AG09319 (cell line): ENCODE measurements at places on chromosomes 7 and 10.
A peak's percentile ranks its signal among the peaks of the same experiment; 100 is the strongest.

GRCh38 chr10:63627396-63627795 is 106.2 kb downstream of the REEP3 start:
- DNase-seq: no peak

DNA sequence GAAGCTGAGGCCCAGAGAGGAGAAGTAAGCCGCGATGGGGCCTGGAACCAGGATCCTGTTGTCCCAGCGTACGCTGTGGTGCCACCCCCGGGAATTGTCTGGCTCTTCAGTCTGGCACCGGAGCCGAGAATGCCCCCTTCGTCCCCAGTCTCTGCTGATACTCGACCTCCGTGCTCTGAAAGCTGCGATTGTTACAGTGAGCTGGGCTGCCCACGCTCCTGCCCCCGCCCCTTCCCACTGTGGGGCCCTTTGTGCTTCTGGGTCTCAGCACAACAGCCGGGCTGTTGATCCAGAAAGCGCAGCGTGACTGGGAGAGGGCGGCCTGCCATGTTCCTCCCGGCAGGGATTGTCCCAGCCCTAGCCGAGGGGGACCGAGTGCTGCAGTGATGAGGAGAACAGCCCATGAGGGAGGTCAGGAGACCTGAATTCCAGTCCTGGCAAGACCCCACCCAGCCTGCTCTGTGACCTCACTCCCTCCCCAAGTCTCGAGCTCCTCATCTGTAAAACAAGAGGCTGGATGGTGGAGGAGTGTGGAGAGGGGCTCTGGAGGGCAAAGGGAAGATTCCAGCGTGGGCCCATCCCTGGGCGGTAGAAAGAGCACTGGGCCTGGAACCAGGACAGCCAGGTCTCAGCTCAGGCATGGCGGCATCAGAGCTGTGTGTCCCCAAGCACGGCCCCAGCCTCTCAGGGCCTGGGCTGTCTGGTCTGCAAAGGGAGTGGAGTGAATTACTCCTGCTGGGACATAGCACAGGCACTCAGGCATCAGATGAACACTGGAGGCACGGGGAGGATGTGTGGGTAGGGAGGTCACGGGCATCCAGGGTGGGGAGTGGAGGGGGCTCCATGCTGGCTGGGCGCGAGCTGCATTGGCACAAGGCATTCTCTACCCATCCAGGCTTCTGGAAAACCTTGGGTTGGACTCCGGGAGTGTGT is 43.6 kb downstream of the TSPAN15 start:
- no peak for DNase-seq

GRCh38 chr10:118818621-118819221 is 64.0 kb upstream of the CACUL1 start:
- no peak for DNase-seq

DNA sequence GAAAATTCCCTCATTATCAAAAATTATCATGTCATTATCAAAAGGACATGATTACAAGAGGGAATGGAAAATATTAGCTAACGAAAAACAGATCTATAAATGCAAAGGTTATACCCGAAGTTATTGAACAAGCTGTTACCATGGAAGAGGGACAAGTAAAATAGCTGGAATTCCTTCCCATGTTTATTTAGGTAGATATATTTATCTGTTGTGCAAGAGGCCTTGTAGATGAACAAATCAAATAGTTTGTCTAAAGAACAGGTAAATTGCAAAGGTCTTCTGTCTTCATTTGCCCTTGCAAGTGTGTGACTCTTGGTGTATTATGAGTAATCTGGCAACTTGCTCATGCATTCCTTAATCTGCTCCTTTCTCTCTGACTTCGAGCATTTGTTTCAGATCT is 1170.9 kb downstream of the SORCS1 start:
- no peak for DNase-seq

DNA sequence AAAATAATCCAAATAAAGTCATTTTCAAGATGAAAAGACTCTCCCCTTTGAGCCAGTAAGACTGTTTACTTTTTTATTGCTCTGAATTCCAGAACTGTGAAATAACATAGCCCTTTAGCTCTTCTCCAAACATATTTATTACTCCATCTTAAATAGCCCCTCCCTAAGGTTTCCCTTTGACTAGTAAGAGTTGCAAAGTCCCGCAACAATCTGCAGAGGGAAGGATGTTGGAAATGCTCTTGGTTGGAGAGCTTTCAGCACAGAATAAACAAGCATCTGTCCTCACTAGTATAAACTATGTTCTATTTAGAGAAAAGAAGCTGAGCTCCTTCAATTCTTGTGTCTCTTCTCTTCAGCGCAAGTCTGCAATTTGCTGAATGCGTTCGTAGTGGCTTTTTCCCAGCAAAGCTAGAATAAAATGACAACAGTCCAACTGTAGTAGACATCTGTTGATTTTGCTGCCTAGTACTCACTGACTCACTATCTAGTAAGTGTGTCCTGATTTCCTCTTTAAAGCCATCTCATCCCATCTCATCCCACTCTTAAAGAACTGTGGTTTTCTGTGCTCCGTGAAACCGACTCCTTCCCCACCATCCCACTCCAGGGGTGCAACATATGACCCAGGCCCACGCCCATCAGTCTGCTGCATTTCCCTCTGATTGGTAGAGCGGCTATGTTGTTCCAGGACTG is 104.0 kb downstream of the FAM107B start:
- DNase-seq: peak; percentile 54

- no peak for DNase-seq
These were observed 36.1 kb downstream of the LRRN3 start for GRCh38 chr7:111126987-111127386.

- DNase-seq: no peak
These were observed 1.5 kb downstream of the PLEKHA8 start for GRCh38 chr7:30029696-30030095.

- no peak for DNase-seq
These were observed 229.1 kb downstream of the PLXNA4 start for GRCh38 chr7:132347123-132347522.

GRCh38 chr7:64183126-64183742 is 23.8 kb upstream of the ZNF735 start:
- DNase-seq: no peak

DNA sequence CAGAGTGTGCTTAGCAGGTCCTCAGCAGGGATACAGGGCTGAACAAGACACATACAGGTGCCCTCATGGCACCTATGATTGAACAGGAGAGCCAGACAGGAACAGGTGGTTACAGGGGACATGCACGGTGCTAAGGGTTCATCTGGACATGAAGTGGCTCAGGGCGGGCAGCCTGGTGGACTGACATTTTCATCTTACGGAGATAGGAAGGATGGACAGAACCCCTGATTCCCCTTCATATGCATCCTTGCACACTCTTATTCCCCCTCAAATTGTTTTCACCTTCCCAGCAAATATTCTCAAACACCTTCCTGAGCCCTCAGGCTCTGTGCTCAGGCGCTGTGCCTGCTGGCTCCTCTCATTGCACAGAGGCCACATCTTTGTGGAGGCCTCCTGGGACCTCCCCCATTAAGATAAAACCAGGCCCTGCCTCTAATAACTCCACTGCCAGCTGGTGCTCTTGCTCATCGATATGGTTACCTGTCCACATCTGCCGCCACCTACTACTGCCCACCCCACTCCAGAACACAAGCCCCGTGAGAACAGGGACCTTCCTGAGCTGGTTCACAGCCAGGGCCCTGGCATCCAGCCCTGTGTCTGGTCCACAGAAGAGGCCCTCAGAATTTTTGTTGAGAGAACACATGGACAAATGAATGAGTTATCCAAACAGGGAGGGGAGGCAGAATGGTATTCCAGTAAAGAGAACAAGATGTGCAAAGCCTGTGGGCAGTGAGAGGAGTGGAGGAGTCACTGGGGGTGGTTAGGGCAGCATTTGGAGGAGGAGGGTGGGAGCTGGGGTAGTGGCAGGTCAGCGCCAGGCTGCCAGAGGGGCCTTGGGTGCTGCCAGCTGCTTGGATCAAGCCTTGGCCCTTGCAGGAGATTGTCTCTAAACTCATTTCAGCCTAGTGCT is 68.9 kb upstream of the AQP1 start:
- no peak for DNase-seq

GRCh38 chr10:65779985-65780384 is 1145.9 kb upstream of the LRRTM3 start:
- DNase-seq: no peak

GRCh38 chr7:152093717-152094116 is 68.2 kb downstream of the GALNT11 start:
- no peak for DNase-seq

- DNase-seq: no peak
These were observed 16.8 kb downstream of the NOBOX start for GRCh38 chr7:144386741-144387140.

- DNase-seq: peak; percentile 62
These were observed 60.7 kb downstream of the SMURF1 start for GRCh38 chr7:99083068-99083651.

DNA sequence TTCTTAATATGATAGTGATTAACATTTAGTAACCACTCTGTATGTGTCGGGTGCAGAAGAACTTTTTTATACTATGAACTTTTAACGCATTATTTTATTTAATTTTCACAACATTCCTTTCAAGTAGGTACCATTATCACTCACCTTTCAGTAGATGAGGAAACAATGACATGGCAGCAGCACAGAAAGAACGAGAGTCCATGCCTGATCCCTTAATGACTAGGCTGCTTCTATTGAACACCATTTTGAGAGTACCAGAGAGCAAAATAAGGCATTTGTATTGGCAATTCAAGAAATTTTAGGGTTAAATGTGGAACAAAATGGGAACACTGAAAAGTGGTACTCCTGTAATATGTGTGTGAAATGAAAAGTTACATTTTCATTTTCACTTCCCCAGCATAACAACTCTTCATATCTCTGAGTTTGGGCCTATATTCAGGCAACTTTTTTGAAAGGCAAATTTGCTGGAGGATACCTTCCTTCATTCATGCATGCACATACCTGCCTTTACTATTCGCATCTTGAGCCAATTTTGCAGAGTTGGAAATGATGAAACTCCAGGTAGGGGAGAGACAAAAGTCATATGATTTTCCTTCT is 12.8 kb downstream of the LRRN3 start:
- DNase-seq: no peak

DNA sequence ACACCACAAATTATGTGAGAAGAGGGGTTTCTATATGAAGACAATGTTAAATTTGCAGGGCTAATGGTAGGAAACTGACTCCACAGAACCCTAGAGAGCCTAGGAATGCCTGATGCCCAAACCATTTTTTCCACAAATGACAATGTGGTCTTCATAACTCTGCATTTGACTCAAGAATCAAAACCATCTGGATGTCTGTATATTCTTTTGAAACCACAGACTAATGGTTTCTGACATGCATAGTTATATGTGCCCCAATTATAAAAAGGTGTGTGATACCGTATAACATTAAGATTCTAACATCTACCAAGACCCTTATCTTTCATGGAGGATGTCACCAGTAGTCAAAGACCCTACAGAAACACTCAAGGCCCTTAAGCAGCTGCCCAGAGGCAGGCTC is 20.3 kb downstream of the SEC61G start:
- no peak for DNase-seq

DNA sequence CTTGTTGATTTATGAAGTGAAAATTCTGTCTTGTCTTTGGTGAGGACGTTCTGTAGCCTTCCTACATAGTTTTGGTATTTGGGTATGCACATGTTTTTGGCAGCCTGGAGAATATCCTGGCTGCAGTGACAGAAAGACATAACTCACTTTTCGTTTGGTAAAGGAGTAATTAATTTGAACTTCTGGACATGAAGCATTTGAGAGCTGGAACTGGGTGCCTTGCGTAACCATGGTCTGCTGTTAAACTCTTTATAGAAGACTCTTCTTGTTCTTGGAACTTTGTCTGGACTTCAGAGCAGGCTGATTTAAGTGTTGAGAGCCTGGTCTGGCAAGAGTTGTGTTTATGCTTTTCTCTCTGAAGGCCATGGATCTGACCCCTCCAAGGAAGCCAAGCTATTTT is 231.3 kb downstream of the LRMDA start:
- DNase-seq: peak; percentile 18

GRCh38 chr10:7583626-7584025 is 83.1 kb downstream of the ITIH5 start:
- no peak for DNase-seq

- DNase-seq: no peak
These were observed 137.5 kb downstream of the SNX10 start for GRCh38 chr7:26429168-26429567.

GRCh38 chr7:122046402-122046801 is 97.6 kb downstream of the AASS start:
- DNase-seq: no peak
